ENCODE measurements at places on chromosomes 6 and 20. TPM values are rescaled to one million over a fixed set of nuclear protein-coding genes. Genes with fewer than 3 reads are reported as not detected.

- H3K4me1 ChIP-seq = no peaks in the 10 kb centered on the region
- DNase-seq = no peak
- no peak overlapping the region for H3K27ac ChIP-seq
- no peaks in the 10 kb centered on the region for H3K27me3 ChIP-seq
These were observed 450.7 kb downstream of the COL12A1 start for GRCh38 chr6:74755196-74755595.

Gene APOM
- total RNA-seq = 1.2 TPM

Gene DDO
- 3.6 TPM for total RNA-seq

DNA sequence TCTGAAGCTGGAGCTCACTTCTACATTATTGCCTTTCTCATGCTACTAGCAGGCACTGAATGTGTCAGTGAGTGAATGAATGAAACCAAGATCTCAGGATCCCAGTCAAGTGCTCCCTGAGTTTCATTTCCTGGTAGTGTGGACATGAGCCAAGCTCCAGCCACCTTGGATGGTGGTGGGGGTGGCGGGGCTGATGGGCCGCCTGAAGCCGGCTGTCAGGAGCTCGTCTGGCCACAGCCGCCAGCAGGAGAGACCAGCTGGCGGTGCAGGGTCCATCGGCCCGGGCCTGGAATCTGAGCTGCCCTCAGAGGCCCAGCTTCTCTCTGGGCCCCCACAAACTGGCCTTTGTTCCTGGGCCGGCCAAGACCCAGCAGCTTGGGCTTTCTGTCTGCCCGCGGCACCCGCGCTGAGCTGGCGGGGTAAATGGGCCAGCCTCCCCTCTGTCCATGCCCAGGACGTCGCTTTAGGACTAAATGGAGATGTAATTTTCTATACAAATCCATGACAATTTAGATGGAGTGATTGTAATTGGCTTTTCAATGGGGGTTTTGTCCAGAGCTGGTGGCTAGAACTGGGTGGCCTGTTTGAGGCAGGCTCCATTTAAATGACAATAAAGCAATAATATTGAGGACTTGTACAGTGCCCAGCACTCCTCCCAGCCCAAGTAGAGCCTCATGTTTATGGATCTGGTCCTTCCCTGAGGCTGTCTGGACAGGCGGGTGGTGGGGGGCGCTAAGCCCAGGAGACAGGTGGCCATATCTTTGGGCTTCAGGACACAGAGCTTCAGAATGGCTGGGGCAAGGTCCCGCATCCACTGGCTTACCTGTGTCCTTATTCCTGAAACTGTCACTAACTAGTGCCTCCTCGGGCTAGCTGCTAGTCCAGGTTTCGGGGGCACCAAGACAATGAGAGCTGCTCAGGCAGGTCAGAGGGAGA, 43.5 kb downstream of the NOL4L start:
- no peaks in the 10 kb centered on the region for H3K36me3 ChIP-seq
- no peak overlapping the region for H3K4me3 ChIP-seq
- no peak for DNase-seq
- H3K4me1 ChIP-seq = no peaks in the 10 kb centered on the region
- H3K27ac ChIP-seq = no peak overlapping the region

DNA sequence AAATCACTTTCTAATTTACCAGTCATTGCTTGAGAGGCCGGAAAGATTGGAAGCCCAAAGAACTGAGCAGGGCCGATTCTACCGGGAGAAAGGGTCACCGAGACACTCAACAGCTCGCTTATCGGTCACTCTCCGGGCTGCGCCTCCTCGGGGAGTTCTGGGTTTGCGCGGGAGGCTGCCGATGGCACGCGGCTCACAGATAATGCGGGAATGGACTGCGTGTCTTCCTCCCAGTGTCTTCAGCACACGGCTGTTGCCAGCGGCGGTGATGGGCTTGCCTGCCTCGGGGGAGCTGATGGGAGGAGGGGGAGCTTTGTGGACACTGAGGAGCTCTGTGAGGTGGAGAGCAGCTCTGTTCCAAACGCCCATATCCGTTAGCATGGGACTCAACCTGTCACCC, 314.6 kb downstream of the CDH4 start:
- DNase-seq = peak; percentile 58
- no peak overlapping the region for H3K4me3 ChIP-seq
- no peaks in the 10 kb centered on the region for H3K27me3 ChIP-seq
- H3K36me3 ChIP-seq = no peaks in the 10 kb centered on the region

GRCh38 chr6:49264909-49265308, 198.1 kb downstream of the MMUT start:
- H3K27me3 ChIP-seq = no peaks in the 10 kb centered on the region
- DNase-seq = no peak
- no peak overlapping the region for H3K4me3 ChIP-seq
- no peaks in the 10 kb centered on the region for H3K36me3 ChIP-seq
- no peak overlapping the region for H3K27ac ChIP-seq
- H3K4me1 ChIP-seq = no peaks in the 10 kb centered on the region

Gene DEFB124
- not detected for total RNA-seq

- H3K4me3 ChIP-seq = no peak overlapping the region
- peaks cover 64% of the 10 kb centered on the region for H3K27me3 ChIP-seq
- no peaks in the 10 kb centered on the region for H3K4me1 ChIP-seq
- no peaks in the 10 kb centered on the region for H3K36me3 ChIP-seq
These were observed 4.5 kb upstream of the NKAIN4 start for GRCh38 chr20:63258781-63259180.
